Left lung (tissue), 14 donors: ENCODE measurements at places on chromosomes 4 and X. TPM values are rescaled to one million over a fixed set of nuclear protein-coding genes. Genes with fewer than 3 reads are reported as not detected.

DNA sequence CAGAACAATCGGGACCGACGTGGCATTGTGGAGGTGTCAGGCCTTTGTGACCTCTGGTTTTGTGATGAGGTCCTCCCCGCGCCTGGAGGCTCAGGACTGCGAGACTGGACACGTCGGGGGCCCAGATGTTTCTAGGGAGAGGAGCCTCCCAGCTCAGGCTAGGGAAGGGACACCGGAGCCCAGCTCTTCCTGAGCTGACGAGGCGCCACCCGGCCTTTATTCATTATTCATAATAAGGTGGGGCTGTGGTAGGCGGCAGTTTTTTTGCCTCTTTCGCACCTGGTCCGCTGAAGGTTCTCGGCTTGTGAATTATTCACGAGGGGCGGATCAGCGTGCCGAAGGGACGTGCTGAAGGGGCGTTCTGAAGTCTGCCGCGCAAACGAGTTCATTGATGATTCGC, 2.3 kb upstream of the UBA1 start:
- no peak for DNase-seq

DNA sequence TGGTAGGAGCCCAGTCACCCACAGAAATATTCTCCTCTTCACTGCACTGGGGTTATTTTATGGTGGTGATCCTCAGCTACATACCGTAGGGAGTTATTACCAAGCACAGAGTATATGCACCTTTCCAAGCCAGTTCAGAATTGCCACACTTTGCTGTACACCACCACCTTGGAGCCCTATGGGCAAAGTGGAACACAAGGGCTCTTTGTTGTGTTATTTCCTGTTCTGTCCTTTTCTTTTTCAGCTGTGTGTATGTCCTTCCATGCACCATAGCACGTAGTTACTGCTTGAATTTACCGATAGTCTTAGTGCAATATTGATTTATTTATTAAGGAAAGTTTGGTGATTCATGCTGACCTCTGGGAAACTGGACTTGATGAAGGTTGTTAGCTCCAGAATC, 8.3 kb downstream of the RNF128 start:
- no peak for DNase-seq

GRCh38 chr4:146053891-146054290, 115.3 kb upstream of the ZNF827 start:
- DNase-seq: no peak

AMTN gene
- 0.52 TPM for polyA plus RNA-seq

OSTC gene
- polyA plus RNA-seq: 236 TPM

TBCK gene
- polyA plus RNA-seq: 42.6 TPM

PAK3 gene
- polyA plus RNA-seq: 1.0 TPM
